ENCODE measurements at places on chromosomes 3 and 15. TPM values are rescaled to one million over a fixed set of nuclear protein-coding genes. Genes with fewer than 3 reads are reported as not detected.

Gene TRPM1
- total RNA-seq: not detected

Gene OR5K2
- not detected for total RNA-seq

Gene ALG3
- total RNA-seq: 12.0 TPM

DNA sequence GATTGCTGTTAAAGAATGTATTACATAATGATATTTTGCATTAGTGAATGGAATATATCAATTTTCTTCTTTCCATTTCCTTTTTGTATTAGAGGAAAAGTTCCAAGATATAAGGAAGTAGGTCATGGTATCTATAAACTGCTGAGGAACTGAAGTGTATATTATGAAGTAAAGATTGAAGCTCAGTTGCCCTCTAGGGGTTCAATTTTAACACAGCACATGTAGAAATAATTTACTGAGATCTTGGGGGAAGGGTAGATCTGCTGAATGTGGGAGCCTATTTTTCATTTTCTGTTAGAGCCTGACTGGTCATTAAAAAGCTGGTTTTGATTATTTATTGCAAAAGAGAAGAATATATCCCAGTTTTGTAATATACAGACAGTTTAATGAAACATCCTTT is 45.2 kb downstream of the CMC1 start:
- no peak for DNase-seq

GRCh38 chr15:48887144-48887543 is 9.2 kb downstream of the EID1 start:
- DNase-seq: no peak

GRCh38 chr3:132399054-132399929 is 18.0 kb upstream of the DNAJC13 start:
- DNase-seq: no peak

DNA sequence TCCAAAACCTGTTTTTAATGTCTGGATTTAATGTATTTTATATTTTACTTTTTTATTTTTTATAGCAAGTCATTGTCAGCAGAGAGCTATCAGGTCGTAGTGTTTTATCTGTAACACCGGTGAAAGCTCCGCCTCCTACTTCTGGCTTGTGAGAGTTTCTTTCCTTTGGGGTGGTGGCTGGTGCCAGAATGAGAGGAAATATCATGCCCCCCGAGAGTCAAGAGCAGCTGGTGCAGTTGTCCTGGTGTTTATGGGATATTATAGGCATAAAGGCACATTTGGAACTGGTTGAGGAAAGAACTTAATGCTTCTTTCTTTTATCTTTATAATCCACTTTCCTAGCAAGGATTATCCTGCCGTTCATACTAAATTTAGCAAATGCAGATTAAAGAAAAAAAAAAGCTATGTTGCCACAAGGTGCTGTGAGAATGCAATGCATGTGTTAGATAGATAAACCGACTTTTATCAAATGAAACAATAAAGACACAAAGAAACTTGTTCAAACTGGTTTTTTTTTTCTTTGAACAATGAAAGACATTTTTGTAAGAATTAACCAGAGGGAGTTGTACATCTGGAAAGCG is 260.1 kb upstream of the PLSCR5 start:
- DNase-seq: no peak

DNA sequence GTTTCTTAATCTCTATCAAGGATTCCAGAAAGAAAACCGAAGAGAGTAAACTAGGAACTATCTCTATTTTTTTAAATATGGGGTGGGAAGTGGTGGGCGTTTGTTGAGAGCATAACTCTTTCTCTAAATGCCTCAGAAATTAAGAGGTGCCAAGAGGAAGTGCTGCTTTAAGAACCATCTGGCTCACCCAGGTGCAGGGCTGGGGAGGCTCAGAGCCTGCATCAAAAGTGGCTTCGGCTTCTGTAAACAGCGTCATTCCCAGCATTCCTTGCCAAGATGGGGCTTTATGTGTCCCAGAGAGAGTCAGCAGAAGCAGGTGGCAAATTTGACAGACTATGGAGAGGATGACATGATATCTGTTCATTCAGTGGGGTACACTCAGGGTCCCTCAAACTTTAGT is 123.3 kb upstream of the BFSP2 start:
- DNase-seq: no peak

DNA sequence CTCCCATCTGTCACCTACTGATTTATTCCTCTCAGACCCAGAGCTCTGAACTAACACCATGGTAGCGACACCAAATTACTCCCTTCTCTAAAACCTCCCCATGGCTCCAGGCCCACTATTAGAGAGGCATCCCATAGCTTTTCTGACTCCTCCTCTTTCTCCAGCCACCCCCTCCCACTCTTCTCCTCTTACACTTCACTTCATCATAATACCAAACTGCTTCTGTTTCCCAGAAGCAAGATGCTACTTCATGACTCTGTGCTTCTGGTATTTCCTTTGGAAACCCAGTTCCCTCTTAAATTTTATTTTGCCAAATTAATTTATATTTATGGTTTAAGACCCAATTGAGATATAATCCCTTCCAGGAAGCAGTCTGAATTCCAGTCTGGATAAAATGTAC is 465.1 kb upstream of the PDZRN3 start:
- no peak for DNase-seq

DNA sequence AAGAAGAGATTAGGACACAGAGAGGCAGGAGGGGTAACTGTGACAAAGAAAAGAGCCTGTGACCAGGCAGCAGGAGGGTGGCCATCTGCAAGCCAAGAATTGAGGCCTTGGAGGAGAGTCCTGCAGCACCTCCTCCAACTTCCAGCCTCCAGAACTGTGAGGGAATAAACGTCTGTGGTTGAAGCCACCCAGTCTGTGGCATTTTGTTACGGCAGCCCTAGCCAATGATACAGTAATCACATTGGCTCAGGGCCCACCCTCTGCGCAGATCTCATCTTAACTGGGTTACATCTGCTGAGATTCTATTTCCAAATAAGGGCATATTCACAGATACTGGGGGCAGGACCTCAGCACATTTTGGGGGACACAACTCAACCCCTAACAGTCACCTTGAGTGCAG is 11.3 kb downstream of the SELENOS start:
- no peak for DNase-seq
